ENCODE measurements at places on chromosomes 3 and 15. TPM values are rescaled to one million over a fixed set of nuclear protein-coding genes. Genes with fewer than 3 reads are reported as not detected.
A peak's percentile ranks its signal among the peaks of the same experiment; 100 is the strongest.

GRCh38 chr3:101633186-101633585 lies 43.7 kb downstream of the ZBTB11 start:
- ATAC-seq = no peak

Gene HRG
- total RNA-seq = not detected

DNA sequence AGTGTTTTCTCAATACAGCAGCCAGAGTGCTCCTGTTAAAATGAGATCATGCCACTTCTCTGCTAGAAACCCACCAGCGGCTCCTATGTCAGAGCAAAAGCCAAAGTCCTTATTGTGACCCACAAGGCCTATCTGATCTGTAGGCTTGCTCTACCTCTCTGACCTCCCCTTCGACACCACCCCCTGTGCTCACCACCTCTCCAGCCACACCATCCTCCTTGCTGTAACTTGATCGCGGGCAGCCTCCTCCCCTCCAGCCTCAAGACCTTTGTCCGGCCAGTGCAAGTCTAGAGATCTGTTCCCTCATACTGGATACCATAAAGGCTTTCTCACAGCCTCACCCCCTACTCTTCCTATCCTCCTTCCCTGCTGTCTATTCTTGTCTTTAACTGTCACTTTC lies 1.9 kb upstream of the IGDCC4 start:
- ATAC-seq = no peak

DNA sequence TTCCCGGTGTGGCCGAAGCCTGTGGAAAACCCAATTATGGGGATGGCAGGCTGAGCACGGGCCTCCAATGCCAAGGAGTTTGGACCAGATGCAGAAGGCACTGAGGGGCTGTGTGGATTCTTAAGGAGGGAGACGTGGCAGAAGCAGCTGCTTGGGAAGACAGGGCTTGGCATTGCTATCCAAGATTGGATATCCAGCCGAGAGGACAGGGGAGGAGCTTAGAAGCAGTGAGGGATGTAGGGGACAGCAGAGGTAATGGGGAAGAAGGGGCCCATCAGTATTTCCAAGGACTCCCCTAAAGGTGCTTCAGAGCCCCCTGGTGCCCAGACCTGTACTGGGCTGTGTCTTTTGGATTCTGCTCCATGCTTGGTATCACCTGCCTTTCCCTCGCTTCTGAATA lies 112.8 kb upstream of the TLE3 start:
- no peak for ATAC-seq

Gene CDC25A
- 14.8 TPM for total RNA-seq

DNA sequence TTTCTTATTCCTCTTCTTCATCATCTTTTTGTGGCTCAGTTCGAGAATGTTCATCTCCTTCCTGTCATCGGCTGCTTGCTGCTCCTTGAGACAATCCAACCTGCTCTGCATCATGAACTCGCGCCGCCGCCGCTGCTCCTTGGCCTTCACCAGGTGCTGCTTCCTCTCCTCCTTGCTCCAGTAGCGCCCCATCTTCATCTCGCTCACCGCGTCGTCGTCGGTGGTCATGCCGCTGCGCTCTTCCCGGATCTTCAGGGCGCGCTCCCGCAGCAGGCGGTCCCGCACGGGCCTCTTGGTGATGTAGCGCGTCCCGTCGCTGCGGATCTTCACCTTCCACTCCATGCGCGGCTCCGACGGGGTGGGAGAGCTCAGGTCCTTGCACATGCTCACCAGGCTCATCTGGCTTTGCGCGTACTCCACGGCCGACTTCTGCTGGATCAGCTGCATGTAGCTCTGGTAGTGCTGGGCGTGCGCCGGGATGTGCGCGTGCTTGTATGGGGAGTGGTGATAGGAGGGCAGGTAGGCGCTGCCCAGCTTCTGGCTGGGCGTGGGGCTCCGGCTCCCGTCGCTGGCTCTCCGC lies 241.2 kb downstream of the PDZRN3 start:
- no peak for ATAC-seq

- no peak for ATAC-seq
Observed at GRCh38 chr3:84683493-84683892, 275.3 kb upstream of the CADM2 start.

- ATAC-seq = peak; percentile 98
Observed at GRCh38 chr3:61664105-61664482, 102.7 kb downstream of the PTPRG start.

DNA sequence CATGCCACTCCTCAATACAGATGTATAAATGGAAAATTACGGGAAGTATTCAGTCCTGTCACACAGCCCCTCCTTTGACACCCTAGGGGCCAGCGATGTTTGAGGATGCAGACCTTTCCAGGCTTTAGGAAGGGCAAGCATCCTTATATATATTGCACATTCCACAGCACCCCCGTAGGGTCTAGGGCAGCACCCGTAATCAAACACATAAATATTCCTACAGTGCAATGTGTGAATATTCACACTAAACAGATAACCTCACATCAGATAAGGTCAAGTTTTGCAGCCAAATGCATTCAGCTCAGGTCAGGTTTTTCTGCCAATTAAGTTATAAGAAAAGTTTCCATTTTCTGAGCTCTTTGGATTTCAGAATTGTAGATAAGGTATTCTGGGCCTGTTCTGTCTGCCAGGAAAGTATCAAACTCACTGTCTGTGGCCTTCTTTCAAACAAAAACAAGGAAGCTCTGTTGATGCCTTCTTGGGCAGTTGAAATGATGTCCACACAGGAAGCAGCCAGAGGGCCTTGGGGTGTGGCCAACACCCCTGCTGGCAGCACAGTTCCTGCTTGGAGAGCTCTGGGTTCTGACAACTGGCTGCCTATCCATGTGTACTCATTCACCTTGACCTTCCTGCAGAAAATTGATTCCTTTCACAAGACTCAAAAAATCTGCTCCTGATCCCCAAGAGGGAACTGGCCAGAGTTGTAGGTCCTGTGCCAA lies 427.0 kb downstream of the NTRK3 start:
- ATAC-seq = peak; percentile 88

Gene ZNF35
- 14.5 TPM for total RNA-seq

DNA sequence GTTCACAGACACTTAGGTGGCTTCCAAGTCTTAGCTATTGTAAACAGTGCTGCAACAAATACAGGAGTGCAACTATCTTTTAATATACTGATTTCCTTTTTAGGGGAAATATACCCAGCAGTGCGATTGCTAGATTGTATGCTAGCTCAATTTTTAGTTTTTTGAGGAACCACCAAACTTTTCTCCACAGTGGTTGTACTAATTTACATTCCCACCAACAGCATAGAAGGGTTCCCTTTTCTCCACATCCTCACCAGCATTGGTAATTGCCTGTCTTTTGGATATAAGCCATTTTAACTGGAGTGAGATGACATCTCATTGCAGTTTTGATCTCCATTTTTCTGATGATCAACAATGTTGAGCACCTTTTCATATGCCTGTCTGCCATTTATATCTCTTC lies 58.9 kb downstream of the ZNF148 start:
- no peak for ATAC-seq

GRCh38 chr15:53758412-53758811 lies 1.1 kb downstream of the WDR72 start:
- no peak for ATAC-seq

DNA sequence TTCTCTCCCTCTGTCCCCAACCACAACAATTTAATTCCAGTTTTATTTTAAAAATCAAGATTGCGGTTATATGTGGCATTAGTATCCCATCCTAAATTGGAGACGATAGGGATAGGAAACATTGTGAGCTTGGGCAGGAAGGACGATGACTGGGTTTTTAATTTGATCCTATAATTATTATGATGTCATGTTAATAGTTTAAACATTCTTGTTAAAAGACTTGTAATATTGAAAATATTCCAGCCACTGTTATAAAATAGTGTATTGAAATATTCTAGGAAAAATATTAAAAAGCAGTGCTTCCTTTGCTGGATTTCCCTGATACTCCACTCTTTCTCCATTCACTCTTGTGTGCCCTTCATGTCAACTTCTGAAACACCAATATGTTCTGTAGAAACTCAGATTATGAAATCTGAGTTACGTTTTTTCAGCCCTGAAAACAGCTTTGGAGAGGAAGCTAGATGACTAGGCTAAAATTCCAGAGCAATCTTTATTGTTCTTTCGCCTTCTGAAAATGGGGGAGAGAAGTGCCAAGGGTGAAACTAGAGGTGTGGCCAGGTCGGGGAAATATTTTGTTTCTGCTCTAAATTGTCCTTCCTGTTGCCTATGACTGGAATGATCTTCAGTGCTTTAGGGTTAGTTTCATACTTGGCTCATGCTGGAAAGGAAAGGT lies 46.1 kb upstream of the MAP3K13 start:
- ATAC-seq = no peak

GRCh38 chr3:156477323-156477722 lies 77.6 kb downstream of the SSR3 start:
- no peak for ATAC-seq

DNA sequence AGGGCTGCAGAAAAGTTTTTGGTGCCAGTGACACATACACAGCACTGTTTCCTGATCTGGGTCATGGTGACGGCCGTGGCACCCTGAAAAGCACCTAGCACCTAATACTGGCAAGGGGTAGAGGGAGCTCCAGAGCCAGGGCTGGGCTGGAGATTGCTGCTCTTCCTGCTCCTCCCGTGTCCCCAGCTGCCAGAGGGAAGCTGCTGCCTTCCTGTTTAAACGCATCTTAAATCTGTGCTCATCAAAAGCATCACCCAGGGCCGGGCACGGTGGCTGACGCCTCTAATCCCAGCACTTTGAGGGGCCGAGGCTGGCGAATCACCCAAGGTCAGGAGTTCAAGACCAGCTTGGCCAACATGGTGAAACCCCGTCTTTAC lies 156.7 kb upstream of the MEF2A start:
- ATAC-seq = peak; percentile 85

Gene CD86
- total RNA-seq = not detected

DNA sequence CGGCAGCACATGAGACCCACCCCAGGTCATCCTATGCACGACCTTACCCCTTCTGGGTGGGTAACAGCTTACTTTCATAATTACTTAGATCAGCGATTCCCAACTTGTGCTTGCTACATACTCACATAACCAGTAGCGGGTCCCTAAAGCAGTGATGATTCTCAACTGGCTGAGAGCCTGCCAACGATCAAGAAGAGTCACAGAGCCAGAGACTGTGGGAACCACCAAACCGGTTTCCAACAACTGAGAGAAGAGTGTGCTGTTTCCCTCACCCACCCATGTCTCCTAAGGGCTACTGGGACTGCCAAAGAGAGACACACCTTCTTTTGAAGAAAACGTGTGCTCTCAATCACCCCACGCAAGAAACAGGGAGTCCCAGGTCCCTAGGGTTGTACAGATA lies 12.0 kb upstream of the XXYLT1 start:
- ATAC-seq = no peak

DNA sequence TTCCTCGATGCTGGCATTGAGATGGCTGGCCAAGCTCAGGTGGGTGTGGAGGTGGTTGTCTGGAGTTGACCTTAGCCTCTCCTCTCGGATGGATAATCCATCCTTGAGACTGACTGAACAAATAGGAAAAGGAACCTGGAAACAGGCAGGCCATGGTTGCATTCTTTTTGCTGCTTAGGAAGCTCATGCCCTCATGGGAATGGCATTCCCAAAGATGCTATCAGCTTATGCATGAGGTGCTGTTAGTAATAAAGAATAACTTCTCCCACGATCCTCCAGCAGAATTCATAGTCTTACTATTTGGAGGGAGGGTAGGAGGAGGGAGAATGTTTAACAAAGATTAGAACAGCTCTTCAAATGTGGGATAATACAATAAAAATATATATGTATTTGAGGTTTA lies 303.0 kb upstream of the TPM1 start:
- no peak for ATAC-seq

DNA sequence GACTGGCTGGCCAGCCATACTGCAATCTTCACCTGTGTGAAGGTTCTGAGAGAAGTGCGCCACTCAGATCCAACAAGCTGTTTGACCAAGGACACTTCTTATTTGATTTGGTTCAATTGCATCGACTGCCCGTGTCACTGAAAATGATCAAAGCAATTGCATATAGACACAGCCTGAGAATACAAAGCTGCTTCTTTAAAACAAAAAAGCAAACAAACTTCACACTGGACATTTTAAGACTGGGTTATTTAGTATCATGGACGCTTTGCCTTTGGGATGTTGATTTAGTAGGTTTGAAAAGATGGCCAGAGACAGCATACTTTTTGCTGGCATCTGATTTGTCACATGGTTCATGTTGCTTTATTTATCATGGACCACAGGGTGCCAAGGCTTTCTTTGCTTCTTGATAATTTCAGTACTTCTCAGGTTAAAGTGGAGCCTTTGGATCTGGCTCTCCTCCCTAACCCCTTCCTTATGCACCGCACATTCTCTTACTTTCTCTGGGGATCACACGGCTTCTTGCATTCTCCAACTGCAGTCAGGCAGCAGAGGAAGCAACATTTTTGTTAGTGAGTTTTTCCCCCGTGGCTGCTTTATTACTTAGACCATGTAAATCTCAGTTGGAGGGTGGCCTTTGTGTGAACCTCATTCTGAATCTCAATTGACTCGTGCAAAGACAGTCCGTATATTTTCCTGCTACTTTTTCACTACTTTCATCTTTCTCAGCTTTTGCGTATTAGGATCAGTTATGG lies 151.0 kb downstream of the CD47 start:
- ATAC-seq = peak; percentile 38

Gene TUBGCP5
- total RNA-seq = 24.8 TPM

DNA sequence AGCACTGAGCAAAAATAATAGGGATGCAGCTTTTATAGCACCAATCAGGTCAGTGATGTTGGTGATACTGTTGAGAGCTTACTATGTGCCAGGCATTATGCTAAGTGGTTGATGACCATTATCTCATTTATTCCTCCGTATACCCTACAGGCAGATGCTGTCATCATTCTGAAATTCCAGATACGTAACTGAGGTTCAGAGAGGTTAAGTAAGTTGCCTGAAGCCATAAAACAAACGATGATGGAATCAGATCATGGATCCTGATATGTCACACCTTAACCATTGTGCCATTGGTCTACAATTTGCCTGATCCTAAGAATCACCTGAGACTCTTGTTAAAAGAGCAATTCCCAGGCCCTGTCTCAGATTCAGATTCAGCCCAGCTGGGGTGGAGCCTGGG lies 49.5 kb downstream of the ST6GAL1 start:
- no peak for ATAC-seq

Gene EIF1B
- total RNA-seq = 96.9 TPM

- ATAC-seq = no peak
Observed at GRCh38 chr3:102034639-102035451, 185.5 kb downstream of the NFKBIZ start.

GRCh38 chr15:71628988-71629770 lies 181.2 kb upstream of the NR2E3 start:
- peak; percentile 6 for ATAC-seq
